ENCODE measurements at places on chromosomes 13 and 19. TPM values are rescaled to one million over a fixed set of nuclear protein-coding genes. Genes with fewer than 3 reads are reported as not detected.
A peak's percentile ranks its signal among the peaks of the same experiment; 100 is the strongest.

The DAND5 gene
- total RNA-seq: 0.25 TPM

GRCh38 chr19:49189259-49189658, 31.7 kb downstream of the TRPM4 start:
- DNase-seq: no peak

DNA sequence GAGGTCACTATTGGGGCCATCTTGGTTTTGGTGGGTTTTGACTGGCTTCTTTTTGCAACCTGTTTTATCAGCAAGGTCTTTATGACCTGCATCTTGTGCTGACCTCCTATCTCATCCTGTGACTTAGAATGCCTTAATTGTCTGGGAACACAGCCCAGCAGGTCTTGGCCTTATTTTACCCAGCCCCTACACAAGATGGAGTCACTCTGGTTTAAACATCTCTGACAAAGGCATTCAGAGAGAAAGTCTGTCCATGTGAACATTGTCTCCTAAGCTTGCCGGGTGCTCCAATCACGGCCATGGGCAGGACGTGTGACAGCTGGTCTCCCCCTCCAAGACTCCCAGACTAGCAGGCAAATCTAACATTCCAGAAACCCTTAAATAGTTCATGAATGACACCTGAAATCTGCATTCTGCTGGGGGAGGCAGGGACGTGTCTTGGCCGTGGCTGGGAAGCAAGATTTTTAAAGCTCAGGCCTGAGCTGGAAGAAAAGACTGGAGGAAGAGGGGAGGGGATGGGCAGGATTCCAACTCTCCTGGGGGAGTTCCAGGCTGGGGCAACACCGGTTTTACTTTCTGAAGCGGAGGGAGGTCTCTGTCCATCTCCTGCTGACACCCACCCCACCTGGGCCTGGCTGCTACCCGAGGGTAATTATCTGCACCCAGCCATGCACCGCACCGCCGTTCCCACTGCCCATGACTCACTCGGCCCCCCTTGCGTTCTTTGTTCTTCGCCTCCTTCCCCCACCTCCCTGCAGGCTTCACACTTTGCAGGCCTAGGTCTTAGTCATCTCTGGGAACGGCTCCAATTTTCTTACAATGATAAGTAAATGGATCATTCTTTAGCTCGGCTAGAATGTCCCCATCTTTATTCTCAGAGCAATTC, 11.6 kb upstream of the OR1M1 start:
- peak; percentile 97 for DNase-seq

The RTBDN gene
- total RNA-seq: 25.1 TPM

The TMTC4 gene
- 23.6 TPM for total RNA-seq

DNA sequence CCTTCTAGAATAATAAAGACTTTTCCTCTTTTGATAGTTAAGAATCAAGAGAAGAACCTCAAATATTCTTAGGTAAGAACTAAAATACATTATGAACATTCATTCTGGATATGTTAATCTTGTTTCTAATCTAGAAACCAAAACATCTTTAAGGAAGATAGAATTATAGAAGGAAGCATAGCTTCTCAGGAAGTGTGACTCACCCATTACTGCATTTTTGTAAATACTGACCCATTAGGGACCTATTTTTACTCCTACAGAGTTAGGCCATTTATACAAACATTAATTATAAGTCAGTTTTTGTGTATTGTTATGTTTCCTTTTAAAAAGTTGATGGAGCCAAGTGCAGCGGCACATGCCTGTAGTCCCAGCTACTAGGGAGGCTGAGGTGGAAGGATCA, 147.1 kb downstream of the NUFIP1 start:
- DNase-seq: no peak
